NCI-H146 (cell line): ENCODE measurements at places on chromosomes 12 and 14.

- DNase-seq: no peak
Measured at GRCh38 chr14:40413136-40413535, 980.9 kb upstream of the FBXO33 start.

- DNase-seq: peak; percentile 1
Measured at GRCh38 chr14:69048456-69048855, 69.4 kb upstream of the ACTN1 start.

DNA sequence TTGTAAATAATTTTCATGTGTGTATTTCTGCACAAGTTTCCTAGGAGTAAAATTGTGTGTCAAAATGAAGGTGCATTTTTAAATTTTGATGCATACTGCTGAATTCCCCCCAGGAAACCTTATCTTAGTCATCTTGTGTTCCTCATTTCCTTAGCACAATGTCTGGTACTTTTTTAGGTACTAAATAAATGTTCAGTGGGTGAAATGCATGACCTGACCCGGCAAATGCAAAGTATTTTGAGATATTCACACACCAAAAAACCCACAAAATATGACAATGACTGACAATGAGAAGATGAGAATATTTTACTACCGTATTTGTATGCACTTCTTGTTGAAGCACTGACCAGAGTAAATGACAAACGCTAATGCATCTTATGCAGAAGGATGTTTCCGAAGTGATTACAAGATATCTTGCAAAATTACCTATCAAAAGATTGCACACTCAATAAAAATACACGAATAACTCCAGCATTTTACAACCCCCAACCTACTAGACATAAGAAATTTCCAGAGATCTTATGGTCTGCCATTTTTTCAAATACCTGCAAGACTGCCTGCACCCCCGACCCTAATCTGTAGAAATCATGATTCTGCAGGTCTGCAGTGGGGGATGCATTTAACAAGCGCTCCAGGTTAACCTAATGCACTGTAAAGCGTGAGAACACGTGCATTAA is 895 bp upstream of the PRKAB1 start:
- DNase-seq: peak; percentile 82

GRCh38 chr12:129540249-129540648 is 363.6 kb downstream of the TMEM132D start:
- DNase-seq: peak; percentile 38

DNA sequence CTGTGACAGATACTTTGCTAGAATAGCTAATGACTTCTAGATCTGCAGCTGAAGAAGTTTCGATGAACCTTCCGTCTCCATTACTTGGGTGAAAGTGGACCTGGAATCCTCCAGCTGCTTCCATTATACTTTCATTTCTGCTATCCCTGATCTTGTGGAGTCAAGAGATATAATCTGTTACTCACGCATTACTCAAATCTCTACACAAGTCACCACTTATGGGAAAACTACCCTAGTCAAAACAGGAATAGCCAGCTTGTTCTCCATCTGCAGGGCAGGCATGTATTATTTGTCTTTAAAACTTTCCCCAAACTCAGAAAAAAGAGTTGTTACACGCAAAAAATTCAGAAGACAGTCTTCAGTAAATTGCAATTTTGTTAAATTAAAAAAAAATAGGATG is 2.8 kb upstream of the KTN1 start:
- no peak for DNase-seq
